Activated CD8-positive, alpha-beta memory T cell treated with anti-CD3 and anti-CD28 coated beads, Interleukin-2, amount 50 U/mL, for 48 hours (primary cell): ENCODE measurements at places on chromosomes 11 and 22.

- no peak for DNase-seq
Observed at GRCh38 chr11:27558401-27558800, 51.8 kb upstream of the LIN7C start.

GRCh38 chr11:37450613-37451012, 852.6 kb upstream of the RAG2 start:
- DNase-seq = no peak

- no peak for DNase-seq
Observed at GRCh38 chr11:93476796-93477195, 66.4 kb downstream of the SMCO4 start.

- DNase-seq = peak; percentile 86
Observed at GRCh38 chr22:17159504-17159951, 451 bp upstream of the HDHD5 start.

- DNase-seq = no peak
Observed at GRCh38 chr11:119099711-119100110, 1.9 kb downstream of the DPAGT1 start.

GRCh38 chr11:93623920-93624319, 37.6 kb upstream of the CEP295 start:
- no peak for DNase-seq

GRCh38 chr11:12235947-12236743, 125.8 kb downstream of the MICAL2 start:
- peak; percentile 73 for DNase-seq

GRCh38 chr22:45684752-45685574, 13.3 kb downstream of the ATXN10 start:
- DNase-seq = no peak

DNA sequence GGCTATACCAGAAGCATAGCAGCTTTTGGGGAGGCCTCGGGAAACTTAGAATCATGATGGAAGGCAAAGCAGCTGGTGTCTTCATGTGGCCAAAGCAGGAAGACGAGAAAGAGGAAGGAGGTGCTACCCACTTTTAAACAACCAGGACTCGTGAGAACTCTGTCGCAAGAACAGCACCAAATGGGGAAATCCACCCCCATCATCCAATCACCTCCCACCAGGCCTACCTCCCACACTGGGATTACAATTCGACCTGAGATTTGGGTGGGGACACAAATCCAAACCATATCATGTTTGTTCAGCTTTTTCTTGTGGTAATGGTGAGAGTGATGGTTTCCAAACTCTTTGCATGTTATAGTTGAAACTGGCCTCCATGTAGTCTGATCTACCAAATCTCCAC, 32.5 kb upstream of the OR10D3 start:
- no peak for DNase-seq

DNA sequence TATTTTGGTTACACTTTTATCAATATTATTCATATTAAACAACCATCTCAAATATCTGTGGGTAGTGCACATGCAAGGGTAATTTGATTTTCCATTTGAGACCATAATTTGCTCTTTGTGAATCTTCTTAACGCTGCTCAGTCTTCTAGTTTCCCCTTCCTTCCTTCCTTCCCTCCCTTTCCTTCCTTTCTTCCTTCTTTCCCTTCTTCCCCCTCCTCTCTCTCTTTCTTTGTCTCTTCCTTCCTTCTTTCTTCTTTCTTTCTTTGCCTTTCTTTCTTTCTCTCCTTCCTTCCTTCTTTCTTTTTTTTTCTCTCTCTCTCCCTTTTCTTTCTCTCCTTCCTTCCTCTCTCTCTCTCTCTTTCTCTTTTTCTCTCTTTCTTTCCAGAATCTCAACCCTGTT, 4.1 kb upstream of the RNF26 start:
- no peak for DNase-seq

DNA sequence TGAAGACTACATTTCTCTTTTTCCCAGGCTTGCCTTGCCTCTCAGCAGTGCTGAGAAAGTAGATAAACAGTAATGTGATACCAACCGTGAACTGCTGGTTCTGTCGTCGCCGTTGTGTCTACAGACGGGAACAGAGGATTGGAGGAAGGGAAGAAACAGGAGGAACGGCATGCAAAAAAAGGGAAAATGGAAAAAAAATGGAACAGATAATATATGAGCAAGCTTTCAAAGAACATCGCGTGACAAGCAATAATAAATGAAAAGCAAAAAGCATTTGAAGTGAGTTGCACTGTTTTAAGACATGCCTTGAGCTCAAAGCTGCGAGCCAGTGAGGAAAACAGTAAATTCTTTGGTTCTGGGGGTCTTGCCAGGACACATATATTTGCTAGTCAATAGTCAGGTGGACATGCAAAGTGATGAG, 305.9 kb downstream of the CADM1 start:
- no peak for DNase-seq

DNA sequence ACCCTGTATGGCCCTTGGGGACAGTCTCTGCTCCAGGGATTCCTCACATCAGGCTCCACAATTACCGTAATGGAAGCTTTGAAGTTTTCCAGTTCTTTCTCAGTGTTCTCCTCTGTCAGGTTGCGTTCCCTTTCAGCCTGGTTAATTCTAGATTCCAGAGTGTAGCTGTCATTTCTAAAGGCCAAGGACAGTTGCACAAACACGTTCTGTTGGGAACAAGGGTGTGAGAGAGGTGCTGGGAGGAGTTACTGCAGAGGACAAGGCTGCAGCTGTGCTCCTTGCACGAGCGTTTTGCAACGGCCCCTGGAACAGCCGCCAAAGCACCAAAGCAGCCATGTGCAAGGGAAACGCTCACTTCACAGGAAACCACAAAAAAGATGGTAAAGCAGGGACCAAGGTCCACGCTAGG, 35.9 kb upstream of the LYVE1 start:
- no peak for DNase-seq

- no peak for DNase-seq
Observed at GRCh38 chr11:39361557-39361956, 2097.9 kb downstream of the LRRC4C start.

DNA sequence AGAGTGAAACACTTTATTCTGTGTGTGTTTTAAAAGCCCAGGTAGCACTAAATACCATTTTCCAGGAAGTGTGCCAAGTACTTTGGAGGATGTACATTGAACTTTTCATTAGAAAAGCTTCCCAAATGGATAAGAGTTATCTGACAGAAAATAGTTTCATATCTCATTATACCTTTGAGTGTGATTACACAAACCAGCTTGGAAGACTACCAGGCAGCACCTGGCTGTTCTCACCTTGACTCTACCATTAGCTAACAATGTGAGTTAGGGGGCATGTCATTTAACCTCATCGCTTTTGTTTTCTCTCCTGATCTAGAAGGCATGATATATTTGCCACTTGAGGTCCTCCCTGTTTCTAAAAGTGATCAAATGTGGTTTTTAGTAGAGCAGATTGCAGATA, 50.2 kb downstream of the GRM5 start:
- DNase-seq = no peak

DNA sequence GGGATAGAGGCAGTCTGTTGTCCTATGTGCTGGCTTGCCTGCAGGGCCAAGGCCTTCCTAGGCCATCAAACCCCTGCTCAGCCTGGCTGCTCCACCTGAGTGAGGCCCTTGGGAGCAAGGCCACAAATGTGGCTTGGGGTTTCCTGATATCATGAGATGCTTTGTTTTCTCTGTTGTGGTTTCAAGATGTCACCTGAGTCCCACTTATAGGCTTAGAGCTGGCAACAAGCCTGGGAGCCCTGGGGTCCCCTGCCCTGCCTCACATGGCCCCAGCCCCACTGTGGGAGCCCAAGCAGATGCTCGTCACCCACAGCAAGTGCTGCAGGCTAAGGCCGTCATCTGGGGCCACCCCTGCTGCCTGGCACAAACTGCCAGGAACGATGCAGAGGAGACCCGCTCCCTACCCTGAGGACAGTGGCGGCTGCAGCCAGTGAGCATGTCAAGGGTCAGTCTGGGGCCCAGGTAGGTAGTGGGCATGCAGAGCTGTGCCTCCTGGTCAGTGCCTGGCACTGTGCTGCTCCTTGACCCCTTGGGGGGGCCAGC, 75.4 kb upstream of the KCNQ1OT1 start:
- DNase-seq = no peak

DNA sequence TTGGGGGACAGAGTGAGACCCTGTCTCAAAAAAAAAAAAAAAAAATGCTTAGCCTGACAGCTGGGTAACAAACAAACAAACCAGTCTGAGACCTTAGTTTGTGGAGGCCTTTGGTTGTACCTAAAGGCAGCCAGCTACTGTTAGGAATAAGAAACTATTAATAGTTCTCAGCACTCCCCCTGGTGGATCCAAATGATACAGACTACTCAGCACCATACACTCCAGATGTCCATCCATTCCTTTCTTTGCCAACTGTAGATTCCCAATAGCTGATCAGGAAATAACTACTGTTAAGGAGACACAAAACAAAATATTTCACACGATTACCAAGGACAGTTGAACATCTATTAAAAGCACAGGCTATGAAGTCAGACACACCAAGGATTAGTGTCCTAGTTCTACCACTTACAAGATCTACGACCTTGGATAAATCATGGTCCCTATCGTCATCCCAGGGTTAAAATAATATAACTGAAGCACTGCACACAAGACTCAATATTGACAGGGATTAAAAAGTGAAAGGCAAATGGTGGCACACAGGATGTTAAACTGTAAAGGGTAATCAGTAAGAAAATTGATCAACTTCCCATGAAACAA, 17.2 kb downstream of the CLDN25 start:
- DNase-seq = no peak

GRCh38 chr22:47817380-47817779, 1054.9 kb downstream of the TBC1D22A start:
- no peak for DNase-seq

- no peak for DNase-seq
Observed at GRCh38 chr11:10225553-10225952, 68.5 kb downstream of the SBF2 start.

DNA sequence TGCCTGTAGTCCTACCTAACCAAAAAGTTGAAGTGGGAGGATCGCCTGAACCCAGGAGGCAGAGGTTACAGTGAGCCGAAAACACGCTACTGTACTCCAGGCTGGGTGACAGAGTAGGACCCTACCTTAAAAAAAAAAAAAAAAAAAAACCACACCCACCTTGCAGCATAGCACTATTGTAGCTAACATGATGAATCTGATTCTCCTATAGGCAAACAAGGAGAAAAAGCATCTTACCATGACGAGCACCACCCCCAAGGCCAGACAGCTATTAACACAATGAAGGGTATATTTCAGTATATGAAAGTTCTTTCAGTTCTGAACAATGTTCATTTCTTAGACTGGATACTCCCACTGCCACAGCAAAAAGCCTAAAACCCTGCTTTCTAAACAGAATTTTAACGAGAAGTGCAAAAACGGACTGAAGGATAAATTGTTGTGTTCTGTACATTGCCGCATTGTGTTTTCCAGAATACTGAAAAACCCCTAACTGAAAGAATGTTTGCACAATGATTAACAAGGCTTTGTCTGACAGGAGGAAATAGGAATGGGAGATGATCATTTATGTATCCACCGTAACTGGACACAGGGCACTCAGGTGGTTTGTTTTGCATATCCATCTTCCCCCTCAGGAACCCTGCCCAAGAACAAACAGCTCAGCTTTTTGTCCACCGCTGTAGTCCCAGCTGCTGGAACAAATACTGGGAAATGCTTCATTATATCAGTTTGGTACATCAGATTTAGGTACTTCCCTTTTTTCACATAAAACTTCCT, 8.9 kb downstream of the PISD start:
- no peak for DNase-seq

DNA sequence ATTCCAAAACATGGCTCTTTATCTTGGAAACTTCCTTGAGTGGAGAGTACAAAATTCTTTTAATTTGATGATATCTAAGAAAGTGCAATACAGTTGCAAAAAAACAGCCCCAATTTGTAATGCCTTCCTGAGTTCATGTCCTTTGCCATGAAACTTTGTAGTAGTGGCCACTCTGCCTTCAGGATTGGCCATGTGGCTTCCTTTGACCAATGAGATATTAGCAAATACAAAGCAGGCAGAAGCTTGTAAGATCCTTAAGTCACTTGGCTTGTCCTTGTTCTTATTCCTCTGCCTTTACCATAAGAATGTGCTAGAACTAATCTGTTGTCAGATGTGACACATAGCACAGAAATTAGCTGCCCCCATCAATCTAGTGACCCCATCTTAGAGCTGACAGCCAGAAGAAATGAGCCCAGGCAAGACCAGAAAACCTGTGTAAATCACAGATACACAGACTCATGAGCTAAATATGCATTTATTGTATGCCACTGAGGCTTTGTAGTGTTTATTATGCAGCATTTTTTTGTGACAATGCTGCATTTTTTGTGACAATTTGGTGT, 29.8 kb upstream of the BLID start:
- no peak for DNase-seq

GRCh38 chr11:32706985-32707741, 87.3 kb downstream of the CCDC73 start:
- no peak for DNase-seq

GRCh38 chr11:124762624-124763155, 600 bp upstream of the ESAM start:
- no peak for DNase-seq

- no peak for DNase-seq
Observed at GRCh38 chr11:93921695-93922468, 71.5 kb upstream of the VSTM5 start.

DNA sequence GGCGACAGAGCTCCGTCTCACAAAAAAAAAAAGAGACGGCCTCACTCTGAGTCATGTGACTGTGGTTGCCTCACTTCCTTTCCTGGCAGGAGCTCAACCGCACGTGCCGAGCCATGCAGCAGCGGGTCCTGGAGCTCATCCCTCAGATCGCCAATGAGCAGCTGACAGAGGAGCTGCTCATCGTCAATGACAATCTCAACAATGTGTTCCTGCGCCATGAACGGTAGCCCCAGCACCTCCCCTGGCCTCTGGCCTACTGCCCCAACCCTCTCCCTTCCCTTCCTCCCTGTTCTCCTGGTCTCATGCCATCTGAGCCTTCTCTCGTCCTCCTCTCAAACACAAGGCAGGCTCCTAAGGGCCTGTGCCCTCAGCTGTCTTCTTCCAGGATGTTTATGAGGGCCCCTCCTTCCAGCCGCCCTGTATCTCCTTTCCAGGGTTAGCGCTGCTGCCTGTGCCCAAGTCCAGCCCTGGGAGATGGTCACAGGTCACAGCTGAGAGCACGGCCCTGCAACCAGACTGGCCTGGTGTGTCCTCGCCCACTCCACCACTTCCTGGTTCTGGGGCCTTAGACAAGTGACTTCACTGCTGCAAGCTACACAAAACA, 30.7 kb downstream of the TOM1 start:
- DNase-seq = peak; percentile 76

- no peak for DNase-seq
Observed at GRCh38 chr11:17718015-17718414, 1.4 kb upstream of the MYOD1 start.

DNA sequence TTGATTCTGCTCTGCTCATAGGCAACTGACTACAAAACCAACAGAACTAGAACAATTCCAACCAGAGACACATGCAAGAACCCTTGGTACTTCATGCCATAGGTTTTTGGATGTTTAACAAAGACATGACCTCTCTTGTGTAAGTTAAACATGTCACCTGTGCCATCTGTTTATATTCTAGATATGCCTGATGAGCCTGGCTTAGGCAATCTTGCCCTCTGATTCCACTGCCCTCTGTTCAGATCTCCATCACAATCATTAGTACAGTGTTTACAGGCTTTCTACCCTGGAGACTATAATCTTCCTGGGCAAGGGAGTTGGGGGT, 40.8 kb downstream of the ABTB2 start:
- DNase-seq = no peak
